ENCODE measurements at places on chromosomes 3 and 15.

DNA sequence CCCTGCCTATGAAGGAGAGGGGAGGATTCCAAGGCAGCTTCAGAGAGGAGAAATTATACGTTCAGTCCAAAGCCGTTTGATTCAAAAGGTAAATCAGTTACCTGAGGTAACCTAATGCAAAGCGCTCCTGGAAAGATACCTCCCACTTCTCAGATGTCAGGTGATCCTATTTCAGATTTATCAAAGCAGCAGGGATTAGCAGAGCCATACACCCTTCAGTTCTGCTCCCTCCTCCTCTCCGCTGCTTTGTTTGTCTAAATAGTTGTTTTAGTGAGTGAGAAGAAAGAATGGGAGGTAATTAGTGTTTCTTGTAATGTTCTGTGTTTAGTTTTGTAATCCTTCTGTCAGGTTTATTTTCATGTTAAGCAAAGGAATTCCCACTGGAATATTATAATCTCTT is 81.1 kb downstream of the SOX14 start:
- no peak for DNase-seq

DNA sequence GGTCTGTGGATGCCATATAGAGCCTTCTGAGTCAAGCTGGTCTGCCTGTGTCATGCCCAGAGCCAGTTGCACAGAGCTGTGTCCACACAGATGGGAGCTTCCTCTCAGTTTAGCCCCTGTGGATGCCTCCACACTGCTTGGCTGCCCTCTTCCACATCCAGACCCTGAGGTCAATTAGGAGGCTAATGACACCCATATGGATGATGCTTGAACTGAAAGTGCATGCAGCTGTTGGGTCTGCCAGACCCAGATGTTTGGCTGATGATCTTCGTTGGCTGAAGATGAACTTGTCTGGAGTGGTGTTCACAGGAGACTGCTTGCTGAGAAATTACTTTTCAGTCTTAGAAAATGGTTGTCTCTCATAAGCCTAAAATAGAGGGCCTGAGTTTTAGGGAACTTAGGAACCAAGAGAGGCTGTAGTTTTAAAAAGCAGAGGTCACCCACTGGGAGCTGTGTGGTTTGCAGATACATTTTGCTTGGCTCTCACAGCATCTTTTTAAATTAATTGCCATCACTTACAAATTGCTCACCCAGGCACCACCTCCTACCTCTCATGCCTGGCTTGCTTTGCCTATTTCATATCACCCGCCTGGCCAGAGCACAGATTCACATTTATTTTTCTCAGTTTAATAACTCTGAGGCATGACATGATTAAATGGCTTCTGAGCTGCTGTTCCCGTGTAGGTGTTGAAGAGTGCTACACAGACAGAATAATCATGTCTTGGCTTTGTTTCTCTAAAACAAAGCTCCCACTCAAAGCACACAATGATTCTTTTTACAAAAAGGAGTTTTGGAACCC is 176.1 kb downstream of the MINAR1 start:
- no peak for DNase-seq

DNA sequence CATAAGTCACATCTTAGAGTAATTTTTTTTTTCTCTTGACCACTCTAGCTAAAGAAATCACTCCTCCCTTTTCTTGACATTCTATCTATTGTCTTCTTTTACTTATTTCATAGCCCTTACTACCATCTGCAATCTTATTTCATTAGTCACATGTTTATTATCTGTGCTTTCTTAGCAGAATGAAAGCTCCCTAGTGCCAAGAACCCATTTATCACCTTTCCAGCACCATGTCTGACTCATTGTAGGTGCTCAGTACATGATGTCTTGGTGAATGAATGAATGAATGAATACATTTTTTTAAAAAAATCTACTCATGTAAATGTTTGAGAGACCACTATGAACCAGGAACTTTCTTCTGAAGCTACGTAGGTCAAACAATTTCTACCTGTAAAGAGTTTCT is 157.2 kb downstream of the CADPS start:
- no peak for DNase-seq

DNA sequence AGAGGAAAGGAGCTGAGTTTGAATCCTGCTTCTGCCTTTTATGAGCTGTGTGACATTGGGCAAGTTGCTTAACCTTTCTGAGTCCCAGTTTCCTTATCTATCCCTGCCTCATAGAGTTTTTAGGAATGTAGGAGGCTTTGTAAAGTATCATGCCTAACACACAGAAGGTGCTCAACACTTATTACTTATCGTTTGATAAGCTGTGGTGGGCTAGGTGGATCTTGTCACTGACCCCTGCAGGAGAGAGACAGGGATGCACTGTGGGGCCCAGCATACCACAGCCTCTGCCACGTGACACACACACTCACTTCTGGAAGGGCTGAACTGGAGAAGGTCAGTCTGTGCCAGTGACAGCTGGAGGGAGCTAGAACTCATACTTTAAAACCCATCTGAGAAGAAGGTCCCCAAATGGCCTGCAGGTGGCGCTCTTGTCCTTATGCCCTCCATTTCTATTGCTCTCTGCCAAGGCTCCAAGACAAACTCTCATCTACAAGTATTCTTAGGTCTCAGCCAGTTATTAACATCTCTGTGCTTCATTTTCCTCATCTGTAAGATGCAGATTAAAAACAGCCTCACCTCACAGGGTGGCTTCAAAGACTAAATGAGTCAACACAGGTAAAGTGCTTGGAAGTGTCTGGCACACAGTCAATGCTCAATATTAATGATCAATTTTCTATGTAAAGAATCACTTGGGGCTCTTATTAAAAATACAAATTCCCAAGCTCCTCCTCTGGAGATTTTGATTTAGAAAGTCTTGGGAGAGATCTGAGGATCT is 57.5 kb upstream of the HACD2 start:
- peak; percentile 73 for DNase-seq

- peak; percentile 81 for DNase-seq
These were observed 30.6 kb downstream of the SLC28A1 start for GRCh38 chr15:84914909-84915605.

GRCh38 chr3:7421065-7421464 is 560.1 kb downstream of the GRM7 start:
- no peak for DNase-seq

DNA sequence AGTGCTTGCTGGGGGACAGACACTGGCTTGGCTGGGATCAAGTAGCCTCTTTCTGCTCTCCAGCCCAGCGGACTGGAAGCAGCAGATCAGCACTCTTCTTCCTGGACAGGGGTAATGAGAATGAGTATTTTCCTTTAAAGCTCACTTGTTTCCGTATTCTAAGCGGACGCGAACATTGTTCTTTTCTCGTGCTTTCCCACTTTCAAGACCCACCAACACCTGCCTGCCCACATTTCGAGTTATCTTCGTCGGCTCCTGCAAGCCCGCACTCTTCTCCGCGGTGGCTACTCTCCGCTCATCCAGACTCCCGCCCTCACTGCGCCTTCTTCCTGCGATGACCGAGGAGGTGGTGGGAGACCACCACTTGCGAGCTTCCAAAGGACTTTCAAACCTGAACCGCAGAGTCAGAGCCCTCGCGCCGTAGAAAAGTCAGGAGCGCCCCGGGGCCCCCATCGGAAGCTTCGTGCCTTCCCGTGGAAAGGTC is 1.6 kb upstream of the PPM1L start:
- DNase-seq = no peak

GRCh38 chr3:20997183-20997582 is 753.8 kb downstream of the ZNF385D start:
- no peak for DNase-seq

DNA sequence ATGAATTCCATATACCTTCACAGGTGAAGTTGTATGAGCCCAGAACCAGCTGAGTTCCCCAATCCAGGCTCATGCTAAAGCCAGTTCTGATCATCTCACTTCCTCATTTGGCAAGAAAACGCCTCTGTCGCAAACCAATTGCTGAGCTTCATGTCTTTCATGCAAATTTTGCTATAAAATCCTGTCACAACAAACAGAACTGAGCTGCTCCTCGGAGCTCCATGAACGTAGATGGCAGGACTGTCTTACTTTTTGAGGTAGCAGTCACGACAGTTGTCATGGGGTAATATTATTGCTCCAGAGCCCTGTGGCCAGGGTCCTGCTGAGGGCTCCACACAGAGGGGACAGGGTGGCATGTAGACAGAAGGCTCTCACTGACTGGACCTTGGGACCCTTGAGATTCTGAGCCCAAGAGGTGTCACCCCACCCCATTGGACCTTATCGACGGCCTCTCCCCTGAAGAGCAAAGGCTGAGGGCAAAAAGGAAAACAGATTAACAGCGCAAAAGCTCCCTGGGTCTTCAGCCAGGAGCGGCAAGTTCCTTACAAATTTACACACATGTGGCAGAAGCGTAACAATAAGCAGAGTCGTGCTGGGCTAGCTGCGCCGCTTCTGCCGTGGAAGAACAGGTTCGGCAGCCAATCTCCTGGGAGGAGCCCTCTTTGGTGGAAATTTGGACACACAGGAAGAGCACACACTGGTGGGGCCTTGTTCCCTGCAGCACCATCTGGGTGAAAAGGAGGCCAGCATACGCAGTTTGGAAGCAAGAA is 249.2 kb downstream of the OPA1 start:
- DNase-seq = no peak

DNA sequence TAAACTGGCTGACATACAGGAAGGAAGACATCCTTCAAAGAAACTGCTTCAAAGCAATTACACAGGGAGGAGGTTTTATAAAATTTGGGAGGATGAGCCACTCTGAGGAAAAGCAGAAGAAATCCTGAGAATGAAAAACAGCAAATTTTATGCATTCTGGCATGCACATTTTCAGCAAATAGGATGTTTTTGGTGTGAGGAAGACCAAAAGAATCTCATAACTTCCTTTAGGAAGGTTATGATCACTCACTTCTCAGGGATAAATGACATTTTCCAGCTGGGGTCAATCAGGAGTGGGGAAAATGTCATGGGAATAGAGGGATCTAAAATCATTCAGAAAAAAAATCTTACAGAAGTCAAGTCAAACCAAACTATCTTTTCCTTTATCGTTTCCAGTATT is 371.7 kb upstream of the CNTN6 start:
- DNase-seq = no peak

GRCh38 chr3:144055604-144056003 is 84.0 kb downstream of the DIPK2A start:
- no peak for DNase-seq

- DNase-seq = peak; percentile 50
These were observed 16.4 kb downstream of the GPR160 start for GRCh38 chr3:170054204-170054603.

GRCh38 chr3:64221571-64222257 is 3.6 kb downstream of the PRICKLE2 start:
- no peak for DNase-seq

GRCh38 chr15:29698030-29698701 is 124.1 kb downstream of the TJP1 start:
- no peak for DNase-seq

GRCh38 chr3:7423036-7423435 is 562.1 kb downstream of the GRM7 start:
- DNase-seq = no peak

DNA sequence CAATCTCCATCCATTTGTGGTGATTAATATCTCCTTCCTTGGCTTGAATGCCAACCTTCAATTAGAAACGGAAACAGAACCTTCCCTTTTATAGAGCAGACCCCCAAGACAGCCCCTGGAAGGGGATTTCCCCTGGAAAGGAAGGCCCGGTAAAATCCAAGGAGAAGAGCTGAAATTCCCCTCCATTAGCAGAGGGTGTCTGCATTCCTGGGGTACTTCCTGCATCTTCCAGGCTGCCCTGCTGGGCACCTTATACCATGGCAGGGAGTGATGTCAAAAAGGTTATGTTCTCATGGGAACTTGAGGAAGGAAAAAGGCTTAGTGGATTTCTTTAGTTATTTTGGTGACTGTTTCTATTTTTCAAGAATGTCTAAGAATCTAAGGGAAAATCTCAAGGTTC is 116.7 kb upstream of the NEO1 start:
- DNase-seq = no peak

DNA sequence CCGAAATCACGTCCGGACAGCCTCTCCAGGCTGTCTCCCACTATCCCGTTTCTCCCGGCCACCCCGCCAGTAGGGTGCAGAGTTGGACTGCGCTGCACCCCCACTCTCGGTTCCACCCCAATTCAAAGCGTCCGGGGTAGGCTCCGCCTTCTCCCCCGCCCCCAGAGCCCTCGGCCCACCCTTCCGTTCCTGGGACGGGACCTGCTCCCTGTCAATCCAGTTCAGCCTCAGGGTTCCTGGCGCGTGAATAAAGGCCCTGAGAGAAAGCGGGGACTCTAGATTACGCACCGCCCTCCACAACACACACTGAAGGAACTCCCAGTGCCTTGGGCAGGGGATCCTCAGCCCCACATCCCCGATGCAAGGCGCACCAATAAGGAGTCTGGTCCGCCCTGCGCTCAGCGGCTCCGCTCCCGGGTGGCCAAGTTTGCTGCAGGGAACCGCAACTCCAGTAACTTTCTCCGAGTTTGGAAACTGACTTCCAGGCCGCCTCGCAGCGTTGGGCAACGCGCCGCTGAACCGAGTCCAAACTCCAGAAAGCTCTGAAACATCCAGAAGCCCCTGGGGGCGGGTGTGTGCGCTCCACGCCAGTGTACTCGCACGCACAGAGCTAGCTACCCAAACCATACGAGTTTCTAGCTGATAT is 1.9 kb downstream of the ADAMTS9 start:
- DNase-seq = peak; percentile 4

DNA sequence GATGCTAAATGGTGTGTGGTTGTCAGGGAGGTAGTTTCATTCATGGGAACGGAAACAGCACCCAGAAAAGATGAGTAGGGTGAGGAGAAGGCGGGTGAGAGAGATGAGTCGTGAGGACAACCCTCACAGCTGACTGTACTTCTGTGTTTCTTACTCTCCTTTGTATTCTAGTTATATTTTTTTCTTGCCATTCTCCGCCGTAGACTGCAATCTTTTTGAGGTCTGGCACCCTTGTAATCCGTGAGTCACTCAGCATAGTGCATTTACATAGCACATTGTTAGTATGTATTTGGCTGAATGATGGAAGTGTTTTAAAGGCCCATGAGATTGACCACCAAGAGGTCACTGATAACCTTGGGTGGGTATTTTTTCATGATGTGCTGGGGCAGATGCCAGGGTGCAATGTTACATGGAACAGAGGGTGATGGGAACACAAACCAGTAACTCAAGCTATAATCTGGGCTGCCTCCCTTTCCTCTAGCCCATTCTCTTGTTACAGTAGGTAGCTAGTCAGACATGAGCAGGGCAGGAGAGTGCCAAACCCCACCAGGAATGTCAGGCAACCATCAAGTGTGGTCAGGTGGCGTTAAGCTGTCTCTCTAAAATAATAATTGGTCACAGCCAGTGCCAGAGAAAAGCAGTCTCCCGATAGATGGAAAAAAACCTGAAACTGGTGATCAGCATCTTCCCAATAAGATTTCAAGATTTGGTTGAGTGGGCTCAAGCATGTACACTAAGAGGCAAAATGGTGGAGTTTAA is 18.8 kb upstream of the DGKG start:
- DNase-seq = peak; percentile 27

GRCh38 chr3:174822320-174822719 is 36.8 kb upstream of the NAALADL2 start:
- no peak for DNase-seq

- DNase-seq = no peak
These were observed 31.6 kb upstream of the CERS3 start for GRCh38 chr15:100560323-100560722.

- DNase-seq = peak; percentile 68
These were observed 62.7 kb upstream of the ZNF148 start for GRCh38 chr3:125437631-125438435.
